ENCODE measurements at places on chromosomes 16 and 17. TPM values are rescaled to one million over a fixed set of nuclear protein-coding genes. Genes with fewer than 3 reads are reported as not detected.

Gene KCNG4
- total RNA-seq: not detected

GRCh38 chr16:58814348-58814801, 80.3 kb upstream of the GOT2 start:
- DNase-seq: peak; percentile 66

- DNase-seq: no peak
These were observed 22.9 kb downstream of the ALDH3A2 start for GRCh38 chr17:19671433-19671832.

DNA sequence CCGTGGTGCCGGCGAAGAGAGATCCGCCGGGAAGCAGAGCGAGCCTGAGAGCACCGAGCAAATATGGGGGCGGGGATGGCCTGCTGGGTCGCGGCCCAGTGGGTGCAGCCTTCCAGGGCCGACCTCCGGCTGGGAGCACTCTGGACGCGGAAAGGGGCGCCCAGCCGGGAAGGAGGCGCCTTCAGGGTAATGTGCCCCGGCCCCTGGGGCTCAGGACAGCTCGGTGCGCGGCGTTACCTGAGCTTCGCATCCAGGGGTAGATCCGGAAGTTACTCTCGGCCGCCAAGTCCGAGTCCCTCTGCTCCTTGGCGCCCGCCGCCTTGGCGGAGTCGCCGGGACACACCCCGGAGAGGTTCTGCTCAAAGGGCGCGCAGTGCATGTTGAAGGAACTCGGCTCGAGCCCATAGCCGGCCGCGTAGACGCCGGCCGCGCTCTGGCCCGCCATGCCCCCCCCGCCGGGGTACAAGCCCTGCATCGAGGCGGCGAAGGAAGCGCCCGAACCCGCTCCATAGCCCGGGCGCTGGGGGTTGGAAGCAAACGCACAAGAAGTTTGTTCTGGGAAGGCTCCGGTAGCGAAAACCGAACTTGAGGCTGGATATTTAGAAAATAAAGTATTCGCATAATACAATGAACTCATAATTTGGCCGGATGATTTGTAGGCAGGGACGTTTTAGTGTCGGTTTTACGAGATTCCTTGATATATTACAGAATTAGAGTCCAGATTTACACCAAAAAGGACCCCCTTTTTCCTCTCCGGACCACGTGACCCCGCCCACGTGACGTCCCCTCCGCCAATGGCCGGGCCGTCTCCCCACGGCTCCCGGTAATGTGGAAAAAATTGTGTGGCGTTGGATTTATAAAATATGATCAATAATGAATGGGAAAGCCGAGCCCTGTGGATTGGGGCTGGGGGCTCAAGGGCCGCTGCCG, at the start of gene HOXB7:
TSS of gene HOXB7 (minus strand) at position 736 of the 930 bp plus-strand sequence. CDS start at position 637, 99 bp downstream.
- peak; percentile 81 for DNase-seq

GRCh38 chr17:13490906-13491482, 110.7 kb downstream of the HS3ST3A1 start:
- DNase-seq: no peak

DNA sequence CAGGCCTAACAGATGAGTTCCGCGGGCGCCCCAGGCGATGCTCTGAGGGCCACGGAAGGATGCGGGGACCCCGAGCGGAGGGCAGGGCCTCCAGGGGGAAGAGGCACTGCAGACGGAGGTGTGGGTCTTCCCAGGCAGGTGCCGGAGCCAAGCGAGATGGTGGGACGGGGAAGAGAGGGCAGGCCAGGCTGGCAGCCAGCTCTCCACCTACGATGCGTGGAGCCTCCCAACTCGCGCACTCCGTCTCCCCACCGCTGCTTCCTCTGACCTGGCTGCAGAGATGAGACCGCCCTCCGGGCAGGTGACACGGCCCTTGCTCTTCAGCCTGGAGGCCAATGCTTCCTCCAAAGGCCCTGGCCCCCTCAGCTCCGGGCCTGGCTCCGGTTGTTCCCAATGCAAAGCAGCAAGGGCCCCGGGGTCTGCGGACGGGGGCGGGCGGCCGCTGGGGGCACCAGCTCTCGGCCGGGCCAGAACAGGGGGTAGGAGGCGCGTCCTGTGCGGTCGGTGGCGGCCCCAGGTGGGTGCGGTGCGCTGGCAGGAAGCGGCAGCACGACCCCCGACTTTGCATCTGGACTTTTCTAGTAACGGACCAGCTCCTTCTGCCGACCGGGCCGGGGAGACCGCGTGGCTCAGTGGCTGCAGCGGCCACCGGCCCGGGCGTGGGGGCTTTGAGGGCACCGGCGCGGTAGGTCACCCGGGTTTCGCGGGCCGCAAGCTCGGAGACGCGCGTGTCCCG, 1.5 kb upstream of the SOX8 start:
- no peak for DNase-seq

- no peak for DNase-seq
These were observed 23.8 kb downstream of the EPN2 start for GRCh38 chr17:19260958-19261357.

DNA sequence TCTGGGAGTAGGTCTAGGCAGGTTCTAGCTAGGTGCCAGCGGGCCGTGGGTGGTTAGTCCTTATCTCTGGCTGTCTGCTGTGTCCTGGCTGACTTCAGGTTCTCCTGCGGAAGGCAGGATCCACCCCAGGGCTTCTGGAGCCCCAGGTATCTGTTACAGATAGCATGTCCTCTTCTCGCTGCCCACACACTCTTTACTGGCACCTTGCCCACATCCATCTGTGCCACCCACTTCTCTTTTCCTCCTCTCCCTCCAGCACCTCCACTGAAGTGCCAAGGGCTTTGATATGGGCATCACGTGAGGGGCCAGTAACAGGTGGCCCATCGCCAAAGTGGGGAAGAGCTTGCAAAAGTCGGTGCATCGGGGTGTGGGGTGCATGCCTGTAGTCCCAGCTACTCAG, 4.6 kb upstream of the MPP2 start:
- DNase-seq: no peak

DNA sequence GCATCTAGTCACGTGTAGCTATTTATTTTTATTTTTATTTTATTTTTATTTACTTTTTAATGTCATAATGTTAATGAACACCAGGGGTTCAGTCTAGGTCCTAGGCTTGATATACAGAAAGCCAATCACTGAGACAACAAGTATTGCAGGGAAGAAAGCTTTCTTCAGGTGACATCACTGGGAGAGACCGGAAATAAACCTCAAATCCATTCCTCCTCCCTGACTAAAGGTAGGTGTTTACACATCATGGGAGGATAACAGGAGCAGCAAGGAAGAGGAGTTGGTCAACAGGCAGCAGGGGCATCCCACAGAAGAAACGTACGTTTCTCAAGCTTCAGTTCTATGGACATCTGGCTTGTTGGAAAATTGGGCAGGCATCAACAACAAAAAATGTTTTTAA, 9.5 kb upstream of the HEATR3 start:
- DNase-seq: no peak

DNA sequence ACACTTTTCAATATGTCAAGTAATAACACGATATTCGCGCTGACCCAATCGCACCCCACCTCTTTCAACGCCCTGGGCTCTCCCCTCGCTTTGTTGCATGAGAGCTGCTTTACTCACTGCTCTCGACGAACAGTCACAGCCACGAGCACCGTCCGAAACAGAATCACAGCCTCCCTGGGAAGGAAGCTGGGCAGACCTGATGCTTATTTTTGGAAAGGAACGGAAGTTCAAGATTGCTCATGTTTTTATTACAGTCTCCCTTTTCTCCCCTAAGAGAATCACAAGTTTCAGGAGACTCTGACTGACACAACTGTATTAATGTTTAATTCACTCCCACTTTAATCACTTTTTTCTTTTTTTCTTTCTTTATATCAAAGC, 67.8 kb downstream of the ANKRD11 start:
- no peak for DNase-seq

DNA sequence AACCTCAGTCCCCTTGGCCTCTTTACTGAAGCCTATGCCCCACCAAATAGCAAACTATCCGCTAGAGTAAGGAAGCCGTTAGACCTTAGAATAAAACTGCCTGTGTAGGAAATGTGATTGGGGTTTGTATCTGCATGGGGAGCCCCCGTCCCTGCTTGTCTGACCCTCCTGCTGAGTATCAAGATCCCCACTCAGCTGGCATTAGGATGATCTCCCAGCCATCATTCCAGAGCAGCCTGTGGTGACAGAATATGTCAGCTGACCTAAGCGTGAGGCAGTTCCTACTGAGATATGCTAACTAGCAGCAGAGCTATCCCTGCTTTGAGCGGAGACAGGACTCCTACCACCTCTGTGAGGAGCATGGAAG, 645 bp upstream of the GFOD2 start:
- DNase-seq: no peak

- no peak for DNase-seq
These were observed 144.6 kb upstream of the FOXF1 start for GRCh38 chr16:86365513-86366273.

DNA sequence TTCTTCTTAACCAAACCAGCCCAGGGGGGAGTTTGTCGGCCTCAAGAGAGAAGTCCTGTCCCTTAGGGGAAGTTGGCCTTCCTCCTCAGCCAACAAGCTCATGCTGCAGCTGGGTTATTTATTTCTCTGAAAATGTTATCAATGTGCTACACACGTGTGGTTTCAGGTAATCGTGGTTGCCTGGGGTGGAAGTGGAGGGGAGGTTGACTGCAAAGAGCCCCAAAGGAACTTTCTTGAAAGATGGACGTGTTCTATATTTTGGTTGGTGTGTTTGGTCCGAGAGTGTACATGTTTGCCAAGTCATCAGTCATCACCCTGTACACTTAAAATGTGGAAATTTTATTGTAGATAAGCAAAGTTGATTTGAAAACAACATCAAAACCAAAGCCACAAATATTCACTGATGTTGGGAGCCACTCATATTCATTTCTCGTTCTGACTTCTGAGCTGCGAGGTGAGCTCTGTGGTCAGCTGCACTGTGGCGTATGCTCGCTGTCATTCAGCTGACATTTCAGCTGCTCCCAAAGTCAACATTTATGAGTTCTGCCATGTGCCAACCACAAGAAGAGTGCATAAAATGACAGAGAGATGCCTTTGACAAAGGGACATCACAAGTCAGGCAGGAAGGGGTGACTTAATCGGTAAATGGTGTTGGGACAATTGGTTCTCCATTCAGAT, 26.5 kb upstream of the ADGRG1 start:
- no peak for DNase-seq

DNA sequence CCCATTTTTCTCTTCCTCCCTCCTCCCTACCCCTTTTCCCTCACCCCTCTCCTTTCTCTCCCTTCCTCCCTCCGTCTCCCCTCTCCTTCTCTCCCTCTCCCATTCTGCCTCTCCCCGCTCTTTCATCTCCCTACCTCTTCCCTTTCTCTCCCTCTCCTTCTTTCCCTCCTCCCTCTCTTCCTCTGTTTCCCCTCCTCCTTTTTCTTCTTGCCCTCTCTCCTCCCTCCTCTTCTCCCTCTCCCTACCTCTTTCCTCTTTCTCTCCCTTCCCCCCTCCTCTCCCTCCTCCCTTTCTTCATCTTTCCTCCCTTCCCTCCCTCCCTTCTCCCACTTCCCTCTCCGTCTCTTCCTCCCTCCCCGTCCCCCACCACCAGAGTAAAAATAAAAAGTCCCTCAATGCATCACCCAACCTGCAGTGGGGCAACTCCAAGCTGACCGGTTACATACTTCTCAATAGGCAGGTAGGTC, 10.4 kb downstream of the CHD9NB start:
- no peak for DNase-seq
